Activated naive CD4-positive, alpha-beta T cell (primary cell): ENCODE measurements at places on chromosomes 3 and 15.

DNA sequence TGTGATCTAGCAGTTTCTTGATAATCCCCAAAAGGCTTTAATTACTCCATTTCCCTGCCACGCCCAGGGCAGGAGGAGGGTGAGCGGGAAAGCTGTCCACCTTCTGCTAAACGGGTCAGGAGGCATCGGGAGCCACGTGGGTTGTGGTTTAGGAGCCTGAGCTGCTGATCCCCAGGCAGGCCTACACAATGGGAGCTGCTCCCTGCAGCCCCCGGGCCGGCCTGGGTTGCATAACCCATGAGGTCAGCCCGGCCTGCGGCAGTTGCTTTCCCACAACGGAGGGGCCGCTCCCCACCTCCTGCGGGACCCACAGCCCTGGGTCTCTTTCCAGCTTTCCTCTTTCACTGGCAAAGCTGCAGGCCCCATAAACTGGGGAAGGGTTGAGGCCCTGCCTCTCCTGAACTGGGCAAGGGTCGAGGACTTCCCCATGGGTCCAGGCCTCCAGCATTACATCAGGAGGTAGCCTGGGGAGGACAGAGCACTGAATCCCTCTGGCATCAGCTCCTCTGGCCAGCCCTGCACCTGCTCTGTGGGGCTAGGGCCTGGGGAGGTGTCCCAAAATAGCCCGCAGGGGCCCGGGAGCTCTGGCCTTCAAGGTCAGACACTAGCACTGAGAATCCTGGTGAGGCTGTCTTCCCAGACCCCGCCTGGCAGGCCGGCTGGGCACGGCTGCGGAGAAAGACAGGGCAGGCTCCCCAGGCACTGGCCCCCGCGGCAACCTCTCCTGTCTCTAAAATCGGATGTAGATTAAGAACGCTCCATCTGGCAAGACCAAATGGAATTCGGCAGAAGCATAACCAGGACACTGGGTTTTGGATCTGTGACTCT is 47.3 kb downstream of the ZDHHC19 start:
- DNase-seq: no peak

DNA sequence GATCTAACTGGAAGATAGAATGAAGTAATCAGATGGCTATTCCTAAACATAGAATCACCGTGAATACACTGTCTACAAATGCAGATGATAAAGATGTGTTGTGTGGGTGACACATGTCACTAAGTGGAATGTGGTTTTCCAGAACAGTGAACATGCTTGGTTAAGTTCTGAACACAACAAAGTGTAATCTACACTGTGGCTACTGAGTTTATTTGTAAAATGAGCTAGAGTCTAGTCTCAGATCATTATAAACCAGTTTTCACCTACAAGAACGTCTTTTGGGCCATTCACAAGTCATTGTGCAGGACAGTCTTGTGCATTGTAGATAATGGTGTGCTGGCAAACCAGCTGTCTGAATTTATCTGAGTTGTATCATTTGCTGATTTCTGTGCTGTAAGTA is 35.3 kb downstream of the OXNAD1 start:
- no peak for DNase-seq

- DNase-seq: no peak
Measured at GRCh38 chr15:74294010-74294409, 57.9 kb downstream of the CCDC33 start.

DNA sequence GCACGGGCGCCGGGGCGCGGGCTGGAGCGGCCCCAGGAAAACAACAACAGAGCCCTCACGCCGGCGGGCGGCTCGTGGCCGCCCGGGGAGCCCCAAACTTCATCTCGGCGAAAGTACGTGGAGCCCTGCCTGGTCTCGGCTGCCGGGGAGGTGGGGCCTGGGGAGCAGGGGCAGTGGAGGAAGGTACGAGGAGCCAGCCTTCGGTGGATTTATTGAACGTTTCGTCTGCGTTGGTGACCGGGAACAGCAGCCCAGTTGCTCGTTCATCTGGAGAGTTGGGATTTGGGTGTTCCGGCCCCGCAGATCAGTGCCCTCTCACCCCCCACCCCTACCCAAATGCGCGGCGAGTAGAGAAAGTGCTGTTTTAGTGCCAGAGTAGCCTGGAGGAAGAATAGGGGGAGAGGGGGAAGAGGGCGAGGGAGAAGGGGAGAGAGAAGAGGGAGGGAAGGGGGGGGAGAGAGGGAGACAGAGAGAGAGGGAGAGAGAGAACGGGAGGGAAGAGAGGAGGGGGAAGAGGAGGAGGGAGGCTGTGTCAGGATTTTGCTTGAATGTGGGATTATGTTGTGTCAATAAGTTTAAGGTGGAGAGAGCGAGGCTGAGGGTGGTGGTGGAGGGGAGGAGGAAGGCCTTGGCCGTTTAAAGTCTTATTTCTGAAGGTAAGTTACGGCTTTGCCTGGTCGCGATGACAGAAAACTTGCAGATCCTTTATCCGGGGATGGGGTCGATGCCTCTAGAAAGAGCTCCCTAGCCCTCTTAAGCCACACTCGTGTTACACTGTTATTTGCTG is 970 bp downstream of the BBX start:
- DNase-seq: peak; percentile 29

DNA sequence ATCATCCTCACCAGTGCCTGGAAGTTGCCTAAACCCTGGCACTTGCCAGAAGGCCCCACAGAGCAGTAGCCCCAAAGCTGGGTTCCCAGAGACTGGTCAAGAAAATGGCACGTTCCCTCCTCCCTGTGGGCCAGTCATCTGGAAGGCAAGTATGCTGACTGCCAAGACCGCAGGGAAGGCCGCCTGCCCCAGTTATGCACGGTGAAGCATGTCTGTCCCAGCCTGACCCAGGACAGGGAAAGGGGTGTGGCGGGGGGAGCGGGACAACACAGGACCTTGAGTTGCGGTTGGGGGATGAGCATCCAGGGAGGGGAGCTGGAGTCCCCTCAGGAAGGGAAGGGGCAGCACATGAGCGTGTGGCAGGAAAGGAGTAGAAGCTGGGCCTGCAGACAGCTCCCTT is 33.0 kb downstream of the RBPMS2 start:
- no peak for DNase-seq

GRCh38 chr3:174270841-174271240 is 588.3 kb upstream of the NAALADL2 start:
- no peak for DNase-seq

DNA sequence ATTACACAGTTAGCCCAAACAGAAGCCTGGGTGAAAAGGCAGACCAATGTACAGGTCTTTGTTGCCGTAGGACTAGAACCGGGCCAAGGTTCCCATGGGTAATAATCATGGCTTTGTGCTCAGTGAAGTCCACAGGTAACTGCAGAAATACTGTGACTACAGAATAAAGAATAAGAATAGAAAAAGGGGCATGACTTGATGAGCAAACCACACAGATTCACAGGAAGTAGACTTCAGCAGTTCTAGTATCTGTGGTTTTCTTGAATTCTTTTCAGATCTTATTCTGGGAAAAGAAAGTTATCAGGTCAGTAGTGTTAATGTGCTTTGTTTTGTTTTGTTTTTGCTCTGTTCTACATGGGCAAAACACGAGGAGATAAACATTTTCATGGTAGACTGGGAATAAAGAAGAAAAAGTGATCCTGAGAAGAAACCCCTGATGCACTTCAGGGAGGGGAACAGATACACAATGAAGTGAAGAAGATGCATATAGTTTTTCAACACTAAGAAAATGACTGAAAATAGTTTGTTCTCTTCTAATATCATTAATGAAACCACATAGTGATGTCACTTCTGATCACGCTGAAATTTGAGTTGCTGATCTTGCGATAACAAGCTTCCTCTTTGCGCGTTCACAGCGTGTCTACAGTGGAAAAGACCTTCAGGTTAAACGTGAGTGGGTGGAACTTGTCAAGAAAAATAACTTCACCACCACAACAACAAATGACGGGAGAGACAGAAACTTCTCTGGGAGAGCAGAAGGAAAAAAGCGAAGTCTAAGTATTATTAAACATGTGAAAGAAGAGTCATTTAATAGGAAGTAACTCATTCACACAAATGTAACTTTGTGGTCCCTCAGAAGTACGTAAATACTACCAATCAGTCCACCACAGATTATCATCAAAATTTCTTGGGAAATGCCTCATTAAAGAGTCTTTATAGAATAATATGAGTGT is 315.8 kb upstream of the SATB1 start:
- DNase-seq: no peak

- no peak for DNase-seq
Measured at GRCh38 chr15:37122703-37123102, 22.4 kb upstream of the MEIS2 start.

- DNase-seq: no peak
Measured at GRCh38 chr3:194305356-194306108, 45.6 kb downstream of the CPN2 start.

DNA sequence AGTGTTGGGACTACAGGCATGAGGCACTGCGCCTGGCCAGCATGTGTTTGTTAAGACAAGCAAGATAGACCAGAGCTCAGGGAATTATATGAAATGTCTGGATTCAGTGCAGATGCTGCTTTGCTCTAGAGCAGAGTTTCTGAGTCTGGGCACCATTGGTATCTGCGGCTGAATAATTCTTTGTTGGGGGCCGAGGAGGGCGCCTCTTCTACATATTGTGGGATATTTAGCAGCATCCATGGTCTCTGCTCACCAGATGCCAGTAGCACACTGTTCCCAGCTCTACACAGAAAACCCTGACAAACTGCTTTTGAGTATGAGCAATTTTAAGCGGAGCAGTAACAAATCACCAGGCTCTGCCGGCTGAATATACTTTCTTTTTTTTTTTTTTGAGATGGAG is 3.6 kb upstream of the LDHAL6B start:
- DNase-seq: no peak

- DNase-seq: no peak
Measured at GRCh38 chr3:152056987-152057386, 183.5 kb downstream of the SUCNR1 start.

- no peak for DNase-seq
Measured at GRCh38 chr3:123695152-123695551, 110.3 kb upstream of the HACD2 start.

DNA sequence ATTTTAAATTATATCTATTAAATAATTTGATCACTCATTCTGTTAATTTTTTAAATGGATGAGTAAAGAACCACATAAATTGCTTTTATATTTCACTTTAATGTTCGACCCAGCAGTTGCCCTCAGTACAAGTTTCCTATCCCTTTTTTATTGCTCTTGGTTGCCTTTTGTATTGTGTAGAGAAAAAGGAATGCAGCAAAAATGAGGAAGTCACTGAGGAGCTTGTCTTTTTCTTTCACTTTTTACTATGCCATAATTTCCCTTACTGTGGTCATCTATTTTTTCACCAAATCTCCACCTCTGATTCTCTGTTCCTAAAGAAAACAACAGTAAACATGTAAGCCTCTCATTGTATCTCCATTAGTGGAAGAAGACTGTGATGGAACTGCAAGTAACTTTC is 122.7 kb downstream of the B3GALNT1 start:
- no peak for DNase-seq

- no peak for DNase-seq
Measured at GRCh38 chr3:133488785-133489367, 84.6 kb upstream of the CDV3 start.

DNA sequence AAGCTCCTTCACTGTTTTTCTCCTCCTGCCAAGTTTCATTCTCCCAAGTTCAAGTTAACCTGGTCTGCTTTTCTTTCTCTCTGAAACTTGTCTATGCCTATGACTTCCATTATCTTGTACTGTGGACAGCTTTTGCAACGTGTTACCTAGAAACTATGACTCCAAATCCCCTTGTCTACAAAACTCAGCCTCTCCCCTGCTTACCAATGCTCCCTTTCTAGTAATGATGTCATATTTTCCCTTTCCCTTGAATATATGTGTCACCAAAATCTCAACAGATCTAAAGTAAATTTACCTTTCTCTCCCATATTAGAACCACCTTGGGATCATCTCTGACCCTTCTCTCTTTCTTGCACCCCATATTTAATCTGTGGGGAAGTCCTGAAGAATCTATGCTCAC is 10.5 kb upstream of the ABHD2 start:
- no peak for DNase-seq
